Transverse colon (tissue), 4 donors: ENCODE measurements at places on chromosomes 12 and 14. TPM values are rescaled to one million over a fixed set of nuclear protein-coding genes. Genes with fewer than 3 reads are reported as not detected.

DNA sequence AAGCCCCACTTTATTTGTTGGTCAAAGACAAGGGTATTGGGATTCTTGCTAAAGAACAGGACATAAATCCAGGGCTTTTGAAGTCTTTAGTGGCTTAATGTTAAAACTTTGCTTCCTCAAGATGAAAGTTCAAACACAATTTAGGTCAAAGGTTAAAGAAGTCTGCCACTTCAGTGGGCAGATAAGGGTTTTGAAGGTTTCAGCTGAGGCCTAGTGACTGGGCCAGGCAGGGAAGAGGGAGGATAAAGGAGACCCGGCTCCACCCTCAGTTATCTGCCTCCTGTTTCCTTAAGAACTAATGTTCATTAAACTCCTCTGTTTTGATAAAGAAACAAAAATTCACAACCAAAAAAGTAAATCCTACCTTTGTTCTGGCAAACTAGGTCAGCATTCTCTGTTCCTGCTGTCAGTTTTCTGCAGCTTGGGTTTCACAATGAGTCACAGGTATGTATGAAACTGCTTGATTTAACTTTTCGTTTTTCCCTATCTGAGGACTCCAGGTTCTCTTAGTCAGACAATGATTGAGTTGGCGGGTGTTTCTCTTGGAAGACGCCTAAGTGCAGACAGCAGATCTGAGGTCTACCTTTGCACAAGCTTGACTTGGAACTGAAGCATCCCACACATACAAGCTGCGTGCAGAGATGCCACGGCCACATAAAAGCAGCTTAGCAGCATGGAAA lies 208.3 kb downstream of the EXOC5 start:
- DNase-seq, result no peak

GRCh38 chr14:47259796-47260195 lies 415.6 kb downstream of the MDGA2 start:
- DNase-seq, result no peak

- DNase-seq, result peak; percentile 31
These were observed 1.9 kb upstream of the PIWIL1 start for GRCh38 chr12:130335517-130336392.

CLEC4E gene
- not detected for total RNA-seq

ZBTB42 gene
- 6.6 TPM for total RNA-seq
